ENCODE measurements at places on chromosomes 7 and 10. TPM values are rescaled to one million over a fixed set of nuclear protein-coding genes. Genes with fewer than 3 reads are reported as not detected.
A peak's percentile ranks its signal among the peaks of the same experiment; 100 is the strongest.

DNA sequence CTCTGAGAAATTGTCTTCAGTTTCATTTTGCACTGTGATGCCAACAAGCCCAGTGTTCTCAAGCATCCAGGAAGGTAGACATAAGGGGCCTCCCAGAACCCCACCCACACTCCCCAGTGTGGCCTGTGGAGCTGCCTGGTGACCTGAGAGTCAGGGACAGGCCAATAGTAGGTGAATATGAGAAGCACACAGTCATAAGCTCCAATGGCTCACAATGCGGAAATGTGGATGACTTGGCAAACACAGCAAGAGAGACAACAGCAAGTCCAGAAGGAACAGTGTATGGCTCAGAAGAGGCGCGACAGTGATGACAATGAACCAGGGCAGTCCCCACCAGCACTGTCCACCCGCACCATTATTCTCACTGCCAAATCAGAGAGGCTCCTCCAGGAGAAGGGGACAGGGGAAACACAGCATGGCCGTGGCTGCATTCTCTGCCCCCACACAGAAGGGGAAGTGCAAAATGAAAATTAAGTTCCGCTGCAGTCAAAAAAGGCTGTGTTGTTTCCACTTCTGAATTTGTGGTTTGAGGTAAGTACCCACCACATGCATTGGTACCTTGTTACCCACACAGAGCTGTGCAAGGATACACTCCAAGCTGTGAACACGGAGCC, 419.8 kb downstream of the GRID1 start:
- no peak for DNase-seq

GTPBP4 gene
- 67.1 TPM for total RNA-seq

CYP2C19 gene
- not detected for total RNA-seq

SLC16A9 gene
- 0.08 TPM for total RNA-seq

- no peak for DNase-seq
Observed at GRCh38 chr7:4225881-4226523, 456.1 kb upstream of the FOXK1 start.

GRCh38 chr7:45917658-45918057, 3.4 kb downstream of the IGFBP3 start:
- peak; percentile 81 for DNase-seq

DNA sequence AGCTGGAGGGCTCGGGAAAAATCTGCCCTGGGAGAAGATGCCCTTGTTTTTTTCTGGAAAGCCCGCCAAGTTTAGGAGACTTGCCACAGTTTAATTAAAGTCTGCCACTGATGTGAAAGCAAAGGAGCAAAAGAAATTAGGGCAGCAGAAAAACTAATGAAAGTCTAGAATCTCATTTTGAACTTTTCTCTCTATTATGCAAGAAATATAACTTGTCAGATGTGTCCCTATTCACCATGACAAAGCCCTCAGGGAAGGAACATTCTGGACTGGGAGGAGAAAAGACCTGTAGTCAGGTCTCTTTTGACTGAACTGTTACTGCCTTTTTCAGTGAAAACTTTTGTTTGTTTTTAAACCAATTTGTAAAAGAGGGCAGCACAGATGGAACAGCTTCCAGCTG, 715.5 kb downstream of the SORCS3 start:
- no peak for DNase-seq

CHRM2 gene
- total RNA-seq, result not detected

- DNase-seq, result no peak
Observed at GRCh38 chr7:50791938-50792341, 9.2 kb upstream of the GRB10 start.

- no peak for DNase-seq
Observed at GRCh38 chr10:110815354-110816004, 56.2 kb upstream of the PDCD4 start.

- DNase-seq, result no peak
Observed at GRCh38 chr10:132640326-132641125, 102.9 kb downstream of the INPP5A start.

Measured in activated CD8-positive, alpha-beta T cell treated with anti-CD3 and anti-CD28 coated beads, Interleukin-2, amount 10 ng/mL, durations not matched to agents 7 days and 5 days (primary cell).